GM20000 (cell line): ENCODE measurements at places on chromosomes 2 and 18.

DNA sequence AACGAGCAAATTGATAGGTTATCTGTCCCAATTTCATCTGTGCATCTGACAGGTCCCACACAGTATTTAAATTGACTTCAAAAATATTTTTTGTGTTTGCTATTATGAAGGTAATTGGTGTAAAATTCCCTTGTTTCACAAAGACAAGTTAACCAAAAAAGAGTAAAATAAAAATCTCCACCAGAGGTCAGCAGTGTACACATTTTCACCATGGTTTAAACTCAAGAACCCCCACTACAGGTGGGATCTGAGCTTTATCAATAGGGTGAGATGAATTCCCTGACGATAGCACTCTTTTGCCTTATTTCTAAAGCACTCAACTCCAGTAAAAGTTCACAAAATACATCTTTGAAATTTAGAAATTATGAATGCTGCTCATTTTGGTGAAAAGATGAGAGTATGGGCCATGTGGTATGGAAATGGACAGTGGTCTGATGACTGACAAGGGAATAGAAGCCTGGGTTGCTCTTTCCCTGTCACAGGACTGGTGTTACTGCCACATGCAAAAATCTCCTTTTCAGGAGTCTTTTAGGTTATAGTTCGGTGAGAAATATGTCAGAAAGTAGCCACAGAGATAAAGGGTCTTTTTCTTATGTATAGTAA lies 68.0 kb downstream of the SERPINB8 start:
- DNase-seq: peak; percentile 70

GRCh38 chr2:6831229-6831628 lies 34.5 kb downstream of the CMPK2 start:
- no peak for DNase-seq

DNA sequence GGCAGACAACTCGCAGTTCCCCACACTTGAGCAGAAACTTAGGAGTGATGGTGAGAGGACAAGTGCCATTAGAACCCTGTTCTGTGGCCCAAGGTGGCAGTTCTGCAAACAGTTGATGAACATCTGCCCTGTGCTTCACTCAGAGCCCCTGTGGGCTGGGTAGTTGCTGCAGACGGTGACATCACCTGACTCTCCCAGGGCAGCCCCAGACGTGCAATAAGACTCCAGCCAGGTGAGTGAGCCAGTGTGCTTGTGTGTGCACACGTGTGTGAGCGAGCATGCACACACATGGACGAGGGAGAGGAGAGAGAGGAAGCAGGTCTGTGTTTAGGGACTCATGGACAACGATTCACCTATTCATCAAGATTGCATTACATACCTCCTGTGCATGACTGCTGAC lies 136.0 kb upstream of the GLI2 start:
- no peak for DNase-seq

DNA sequence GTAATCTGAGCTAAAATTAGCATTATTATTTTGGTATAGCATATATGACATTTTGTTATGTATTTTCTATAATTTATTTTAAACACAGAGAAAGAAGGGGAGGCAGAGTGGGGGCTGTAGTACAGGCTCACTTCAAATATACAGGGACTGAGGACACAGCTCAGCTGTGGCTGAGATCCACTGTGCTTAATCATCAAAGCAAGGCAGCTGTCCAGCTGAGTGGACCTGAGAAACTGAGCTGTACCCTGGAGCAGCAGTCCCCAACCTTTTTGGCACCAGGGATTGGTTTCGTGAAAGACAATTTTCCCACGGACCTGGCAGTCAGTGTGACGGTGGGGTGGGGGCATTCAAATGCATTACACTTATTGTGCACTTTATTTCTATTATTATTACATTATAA lies 687.2 kb downstream of the RNF144A start:
- no peak for DNase-seq

DNA sequence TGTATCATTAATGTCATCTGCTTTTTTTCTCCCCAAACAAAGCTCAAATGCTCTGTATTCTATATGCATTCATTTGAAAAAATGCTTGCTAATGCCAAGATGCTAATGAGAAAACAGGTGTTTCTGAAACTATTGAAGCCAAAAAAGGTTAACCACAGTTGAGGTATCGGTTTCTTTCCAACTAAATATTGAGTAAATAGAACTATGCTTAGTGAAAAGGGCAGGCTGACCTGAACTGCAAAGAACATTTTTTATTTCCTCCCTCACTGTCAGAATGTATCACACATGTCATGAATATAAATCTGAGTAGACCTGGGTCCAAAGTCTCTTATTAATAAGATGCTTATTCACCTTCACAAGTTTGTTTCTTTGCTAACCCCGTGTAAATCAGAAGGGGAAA lies 866.6 kb downstream of the CPS1 start:
- no peak for DNase-seq

DNA sequence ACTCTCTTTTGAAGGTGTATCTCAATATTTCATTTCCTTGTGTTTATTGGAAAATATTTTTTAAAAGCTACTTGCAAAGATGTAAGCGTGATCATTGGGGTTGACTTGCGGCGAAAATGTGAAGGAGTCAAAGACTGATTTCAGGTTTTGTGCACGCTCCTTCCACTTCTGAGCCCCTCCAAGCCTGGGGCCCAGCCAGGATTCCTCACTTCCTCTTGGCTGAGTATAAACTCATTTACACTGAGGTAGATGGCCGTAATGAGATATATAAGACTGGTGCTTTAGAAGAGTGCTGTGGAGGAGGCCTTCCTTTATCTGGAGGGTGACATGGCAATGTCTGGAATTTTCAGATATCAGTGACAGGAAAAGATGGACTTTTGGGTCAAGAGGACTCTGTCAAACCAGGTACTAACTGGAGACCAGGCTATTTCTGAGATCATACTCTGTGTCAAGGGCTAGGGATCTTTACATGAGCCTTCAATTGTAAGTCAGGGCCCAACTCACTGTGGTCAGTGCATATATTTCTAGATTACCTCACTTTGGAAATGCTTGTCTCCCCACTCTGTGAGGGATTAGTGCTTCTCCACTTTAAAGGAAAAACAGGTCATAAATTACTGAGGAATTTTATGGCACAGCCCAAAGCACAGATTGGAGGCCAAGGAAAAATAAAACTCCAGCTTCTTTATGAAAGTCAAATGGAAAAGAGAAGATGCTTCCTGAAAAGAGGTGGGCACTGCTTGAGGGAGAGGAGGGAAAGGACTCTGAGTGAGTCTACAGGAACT lies 22.8 kb downstream of the PRKCE start:
- no peak for DNase-seq

DNA sequence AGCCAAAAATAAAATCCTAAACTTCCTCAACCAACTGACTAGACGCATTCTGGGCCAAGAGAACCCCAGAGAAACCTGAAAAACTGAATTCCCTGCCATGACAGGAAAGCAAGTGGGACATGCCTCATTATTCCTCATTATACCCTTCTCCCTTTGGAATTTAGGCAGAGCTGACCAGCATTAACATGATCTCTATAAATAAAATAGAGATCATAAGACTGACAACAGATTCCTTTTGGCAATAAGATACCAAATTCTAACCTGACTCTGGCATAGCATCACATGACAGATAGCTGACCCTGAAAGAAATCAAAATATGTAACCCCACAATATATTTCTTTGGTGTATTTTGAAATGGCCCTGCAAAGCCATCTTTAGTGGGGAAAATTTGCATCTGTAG lies 277.8 kb upstream of the SLC14A2 start:
- no peak for DNase-seq

- no peak for DNase-seq
These were observed 278.3 kb downstream of the NAPG start for GRCh38 chr18:10804126-10804525.

DNA sequence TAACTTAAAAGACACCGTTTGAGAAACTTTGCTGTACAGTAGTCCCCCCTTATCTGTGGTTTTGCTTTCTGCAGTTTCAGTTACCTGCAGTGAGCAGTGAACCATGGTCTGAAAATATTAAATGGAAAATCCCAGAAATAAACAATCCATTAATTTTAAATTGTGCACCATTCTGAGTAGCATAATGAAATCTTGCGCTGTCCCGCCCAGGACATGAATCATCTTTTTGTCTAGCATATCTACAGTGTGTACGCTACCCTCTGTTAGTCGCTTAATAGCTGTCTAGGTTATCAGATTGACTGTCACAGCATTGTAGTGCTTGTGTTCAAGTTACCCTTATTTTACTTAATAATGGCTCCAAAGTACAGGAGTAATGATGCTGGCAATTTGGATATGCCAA lies 6.1 kb downstream of the ARPC2 start:
- no peak for DNase-seq

GRCh38 chr2:190693533-190694232 lies 44.8 kb downstream of the NAB1 start:
- no peak for DNase-seq

GRCh38 chr2:167318581-167318980 lies 430.3 kb downstream of the XIRP2 start:
- DNase-seq: no peak

DNA sequence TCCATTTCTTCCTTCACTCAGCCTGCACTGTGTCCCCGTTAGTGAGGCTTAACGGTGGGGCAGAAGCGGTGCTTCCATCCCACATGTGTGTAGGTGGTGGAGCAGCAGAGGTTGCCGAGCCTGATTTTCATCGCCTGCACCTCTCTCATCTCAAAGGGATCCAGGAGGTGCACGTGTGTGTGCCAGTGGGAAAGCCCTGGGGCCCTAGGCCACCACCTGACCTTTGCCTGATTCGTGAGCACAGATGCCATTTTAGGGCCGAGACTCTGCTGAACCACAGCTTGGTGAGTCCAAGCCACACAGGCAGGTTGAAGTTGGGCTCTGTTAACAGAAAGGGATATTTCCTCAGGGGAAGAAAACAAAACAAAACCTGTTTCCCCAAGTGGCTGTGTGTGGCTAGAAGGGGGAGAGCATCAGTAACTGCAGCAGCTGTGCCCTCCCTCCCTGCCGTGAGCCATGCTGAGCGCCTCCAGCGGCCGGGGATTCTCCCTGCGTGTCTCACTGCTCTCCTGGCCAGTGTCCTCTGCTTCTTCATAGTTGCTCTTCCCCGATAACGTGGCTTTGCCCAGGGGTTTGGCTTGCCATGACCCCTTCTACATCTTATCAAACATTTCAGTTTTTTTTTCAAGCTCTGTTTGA lies 81.5 kb downstream of the MAPRE2 start:
- DNase-seq: peak; percentile 36

DNA sequence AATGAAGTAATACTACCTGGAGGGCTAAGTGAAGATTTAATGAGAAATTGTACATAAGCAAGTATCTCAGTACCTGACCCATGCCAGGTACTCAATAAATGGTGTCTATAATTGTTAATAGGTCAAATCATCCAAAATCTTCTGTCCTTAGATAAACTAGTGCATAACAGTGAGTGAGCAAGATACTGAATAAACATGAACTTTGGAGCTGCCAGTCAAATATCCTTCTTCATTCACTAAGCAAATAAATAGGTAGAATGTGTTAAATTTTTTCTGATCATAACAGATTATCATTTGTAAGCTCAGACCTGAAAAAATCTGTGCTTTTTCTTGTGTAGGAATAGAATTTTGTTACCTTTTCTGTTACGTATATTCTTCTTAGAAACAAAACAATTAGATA lies 39.6 kb downstream of the RAB3GAP1 start:
- no peak for DNase-seq

DNA sequence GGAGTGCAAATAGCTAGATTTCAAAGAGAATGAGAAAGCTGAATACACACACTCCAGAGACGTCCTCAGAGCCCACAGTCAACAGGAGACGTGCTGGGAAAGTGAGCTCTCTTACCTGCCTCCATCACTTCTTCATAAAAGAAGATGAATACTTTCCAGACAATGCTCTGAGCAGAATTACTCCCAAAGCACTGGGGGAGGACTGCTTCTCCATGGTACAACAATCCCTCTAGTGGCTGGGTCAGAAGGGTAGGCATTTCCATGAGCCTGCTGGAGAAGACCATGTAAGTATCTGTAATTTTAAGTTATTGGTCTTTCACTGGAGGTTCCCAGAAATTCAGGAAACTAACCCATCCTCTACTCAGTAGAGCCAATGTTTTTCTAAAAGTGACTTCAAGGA lies 190.3 kb downstream of the RBM43 start:
- DNase-seq: no peak

- no peak for DNase-seq
These were observed 114.7 kb downstream of the FAM210A start for GRCh38 chr18:13611601-13612195.

DNA sequence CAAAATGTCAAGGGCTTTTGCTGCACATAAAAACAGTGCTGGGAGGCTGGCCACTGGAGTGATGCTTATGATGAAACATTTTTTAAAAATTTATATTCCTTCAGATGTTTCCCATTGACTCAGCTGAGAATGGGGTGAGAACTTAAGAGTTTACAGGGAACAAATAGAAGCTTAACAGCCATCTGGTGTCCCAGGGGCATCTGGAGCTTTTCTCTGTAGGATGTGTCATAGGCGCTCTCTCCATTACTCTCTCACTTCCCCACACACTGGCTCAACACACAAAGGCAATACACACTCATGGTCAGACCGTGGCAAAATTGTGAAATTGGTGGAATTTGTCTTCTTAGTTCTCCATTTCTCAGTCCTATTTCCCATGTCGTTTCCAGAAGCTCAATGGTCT lies 783.1 kb upstream of the LRRTM1 start:
- DNase-seq: no peak

GRCh38 chr2:65097844-65098243 lies 32.1 kb downstream of the RAB1A start:
- DNase-seq: no peak

GRCh38 chr18:79156327-79156726 lies 87.1 kb downstream of the ATP9B start:
- no peak for DNase-seq

DNA sequence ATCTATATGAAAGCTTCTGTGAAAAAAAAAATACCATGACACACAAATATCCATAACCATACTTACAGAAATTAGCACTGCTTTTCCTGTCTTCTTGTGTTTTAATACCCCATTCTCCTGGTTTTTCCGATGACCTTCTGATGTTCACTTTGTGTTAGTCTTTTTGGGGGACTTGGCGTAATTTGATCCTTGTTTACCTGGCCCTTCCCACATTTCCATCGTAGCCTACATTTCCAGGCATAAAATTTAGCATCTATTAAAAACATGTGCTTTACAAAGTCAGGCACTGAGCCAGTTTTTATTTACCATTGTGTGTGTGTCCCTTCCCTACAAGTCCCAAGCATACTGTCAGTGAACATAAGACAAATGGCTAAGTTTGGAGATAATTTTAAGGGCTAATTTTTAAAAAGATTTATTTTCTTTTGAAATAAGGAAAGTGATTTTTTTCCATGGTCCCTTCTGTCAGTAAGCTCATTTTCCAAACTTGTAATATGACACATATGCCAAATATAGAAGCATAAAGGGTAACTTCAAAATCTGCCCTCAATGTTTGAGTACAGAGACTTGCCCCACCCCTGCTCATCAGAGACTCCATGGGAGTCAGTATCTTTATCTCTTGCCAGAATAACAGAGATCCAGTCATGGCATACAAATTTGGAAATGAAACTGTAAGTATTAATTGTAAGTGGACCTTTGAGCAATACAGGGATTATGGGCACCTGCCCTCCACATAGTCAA lies 27.3 kb downstream of the SESTD1 start:
- no peak for DNase-seq

GRCh38 chr2:151171186-151171585 lies 90.5 kb downstream of the RBM43 start:
- DNase-seq: no peak

- DNase-seq: no peak
These were observed 43.7 kb upstream of the APCDD1 start for GRCh38 chr18:10410472-10411308.
